ENCODE measurements at places on chromosomes 6 and 20.

DNA sequence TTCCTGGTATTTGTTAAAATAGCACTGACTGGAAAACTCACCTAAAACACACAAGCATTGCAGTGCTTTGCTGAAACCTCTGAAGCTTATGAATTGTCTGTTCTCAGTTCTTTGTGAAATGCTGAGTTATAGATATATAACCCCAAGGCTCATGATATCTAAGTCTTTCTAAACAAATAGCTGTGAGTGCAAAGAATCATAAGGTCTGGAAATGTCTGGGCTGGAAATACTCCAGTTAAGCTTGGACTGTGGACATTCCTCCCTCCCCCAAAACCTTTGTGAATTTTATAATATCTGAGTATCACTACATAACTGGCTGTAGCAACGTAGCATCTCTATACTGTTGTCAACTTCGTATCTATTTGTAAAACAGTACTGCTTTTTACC is 69.1 kb downstream of the CBLN4 start:
- no peak for DNase-seq

DNA sequence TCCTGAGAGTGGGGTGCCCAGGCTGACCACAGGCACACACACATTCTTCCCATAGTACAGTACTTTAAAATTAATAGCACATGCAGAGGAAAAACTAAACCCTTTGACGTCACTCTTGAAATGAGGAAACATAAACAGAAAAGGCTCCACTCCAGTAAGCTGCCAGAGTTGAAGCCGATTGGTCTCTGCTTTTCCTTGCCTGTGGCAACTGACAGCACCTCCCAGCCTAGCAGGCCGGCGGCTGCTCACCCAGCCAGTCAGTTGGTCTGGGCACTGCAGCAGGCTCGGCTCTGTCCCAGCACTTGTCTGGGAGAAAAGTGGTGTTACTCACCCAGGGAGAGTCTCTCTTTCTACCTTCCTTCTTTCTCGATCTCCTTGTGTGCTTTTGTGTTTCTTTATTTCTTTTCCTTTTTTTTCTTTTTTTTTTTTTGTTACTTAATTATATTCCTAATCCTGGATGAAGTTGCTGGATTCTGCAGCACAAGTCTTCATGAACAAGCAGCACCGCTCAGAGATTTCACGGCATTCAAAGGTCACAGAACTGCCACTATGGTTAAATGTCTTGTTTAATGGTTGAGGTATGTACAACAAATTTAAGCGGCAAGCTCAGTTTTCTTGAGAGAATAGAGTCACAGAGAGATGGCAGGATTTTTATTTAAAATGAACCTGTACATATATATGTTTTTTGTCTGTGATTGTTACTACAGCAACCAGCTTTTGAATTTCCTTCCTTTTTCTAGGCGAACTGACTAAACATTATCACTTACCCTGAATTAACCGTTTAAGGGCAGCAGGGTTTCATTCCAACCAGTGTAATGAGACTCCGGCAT is at the start of gene PDE7B:
Gene PDE7B, plus strand, starts transcription at position 260 of the 830 bp plus-strand sequence.
- peak; percentile 25 for DNase-seq

DNA sequence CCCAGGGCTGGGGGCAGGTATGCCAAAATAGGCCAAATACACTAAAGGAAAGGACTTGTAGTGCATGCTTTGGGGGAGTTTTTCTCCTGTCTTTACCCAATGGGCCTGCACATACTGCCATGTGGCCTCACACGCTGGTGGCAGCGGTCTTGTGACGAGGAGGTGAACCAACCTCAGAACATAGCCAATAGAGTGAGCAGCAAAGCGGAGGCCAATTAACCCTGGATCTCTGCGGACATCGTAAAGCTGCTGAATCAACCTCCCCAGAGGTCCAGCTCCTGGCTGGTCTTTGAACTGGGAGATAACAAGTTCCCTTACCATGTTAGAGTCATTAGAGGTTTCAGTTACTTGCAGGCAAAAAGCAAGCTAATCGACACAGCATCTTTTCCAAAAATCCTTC is 280.1 kb downstream of the PREX1 start:
- no peak for DNase-seq

- no peak for DNase-seq
These were observed 132.7 kb upstream of the EYA4 start for GRCh38 chr6:133108419-133108818.

DNA sequence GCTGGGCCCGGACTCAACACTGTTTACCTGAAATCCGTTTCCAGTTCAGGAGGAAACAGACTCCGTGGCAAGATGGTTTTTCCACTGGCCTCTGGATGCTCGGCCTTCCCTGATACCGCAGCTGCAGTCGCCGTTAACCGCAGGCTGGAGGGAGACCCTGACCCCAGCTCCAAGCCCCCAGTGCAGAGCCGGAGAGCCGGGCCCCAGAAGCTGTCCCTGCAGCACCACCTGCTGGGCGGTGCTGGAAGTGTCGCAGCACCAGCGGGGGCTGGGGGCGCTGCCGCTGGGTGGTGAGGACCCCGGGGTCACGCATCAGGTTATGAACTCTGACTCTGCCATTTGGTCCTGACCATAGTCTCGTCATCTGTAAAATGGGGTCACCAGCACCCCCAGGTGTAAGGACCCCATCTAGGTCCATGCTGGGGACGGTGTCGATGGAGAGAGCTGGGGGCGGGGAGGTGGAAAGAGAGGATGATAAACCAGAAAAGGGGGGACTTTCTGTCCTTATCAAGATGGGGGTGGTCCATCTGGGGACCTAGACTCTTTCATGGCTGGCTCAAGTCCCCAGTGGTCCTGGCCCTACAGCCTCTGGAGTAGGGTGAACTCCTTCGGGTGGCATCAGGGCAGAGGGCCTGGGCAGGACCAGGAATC is 20.8 kb upstream of the CHRNA4 start:
- peak; percentile 1 for DNase-seq

GRCh38 chr20:36754656-36755222 is 8.8 kb upstream of the NDRG3 start:
- peak; percentile 2 for DNase-seq

- DNase-seq: no peak
These were observed 3.1 kb upstream of the TAF8 start for GRCh38 chr6:42047213-42047590.

DNA sequence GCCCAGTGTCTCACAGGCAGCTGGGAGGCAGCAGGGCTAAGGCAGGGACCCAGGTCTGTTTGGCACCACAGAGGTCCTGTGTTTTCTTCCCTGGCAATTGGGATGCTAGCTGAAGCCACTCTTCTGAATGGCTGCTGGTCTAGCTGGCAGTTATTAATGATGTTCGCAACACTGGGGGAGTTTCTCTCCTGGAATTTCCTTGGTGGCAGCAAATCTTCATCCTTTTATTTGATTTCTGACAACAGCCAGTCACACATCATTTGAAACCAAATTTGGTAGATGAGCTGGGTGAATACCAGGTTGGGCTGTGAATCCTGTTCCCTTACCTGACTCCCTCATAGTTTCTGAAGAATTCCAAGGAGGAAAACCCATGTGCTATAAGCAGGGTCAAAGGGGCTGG is 40.8 kb upstream of the SLC4A11 start:
- no peak for DNase-seq

DNA sequence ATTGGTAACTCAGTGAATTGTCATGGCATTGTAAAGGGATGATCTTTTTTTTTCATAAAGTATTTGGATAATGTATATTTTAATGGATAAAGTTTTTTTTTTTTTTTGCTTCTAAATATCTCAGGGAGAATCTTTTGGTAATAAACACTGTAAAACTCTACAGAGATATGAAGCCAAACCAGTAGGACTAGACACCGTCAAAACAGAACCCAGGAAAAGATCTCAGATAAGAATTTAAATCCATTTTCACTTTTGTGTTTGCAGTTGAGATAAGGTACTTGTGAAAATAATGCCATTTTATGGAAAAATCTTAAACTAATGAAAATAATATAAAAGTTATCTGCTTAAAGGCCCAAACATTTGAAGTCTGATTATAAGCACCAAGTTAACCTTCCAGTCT is 27.0 kb downstream of the FAM83B start:
- no peak for DNase-seq

GRCh38 chr6:148967541-148967956 is 220.7 kb downstream of the UST start:
- DNase-seq: no peak

DNA sequence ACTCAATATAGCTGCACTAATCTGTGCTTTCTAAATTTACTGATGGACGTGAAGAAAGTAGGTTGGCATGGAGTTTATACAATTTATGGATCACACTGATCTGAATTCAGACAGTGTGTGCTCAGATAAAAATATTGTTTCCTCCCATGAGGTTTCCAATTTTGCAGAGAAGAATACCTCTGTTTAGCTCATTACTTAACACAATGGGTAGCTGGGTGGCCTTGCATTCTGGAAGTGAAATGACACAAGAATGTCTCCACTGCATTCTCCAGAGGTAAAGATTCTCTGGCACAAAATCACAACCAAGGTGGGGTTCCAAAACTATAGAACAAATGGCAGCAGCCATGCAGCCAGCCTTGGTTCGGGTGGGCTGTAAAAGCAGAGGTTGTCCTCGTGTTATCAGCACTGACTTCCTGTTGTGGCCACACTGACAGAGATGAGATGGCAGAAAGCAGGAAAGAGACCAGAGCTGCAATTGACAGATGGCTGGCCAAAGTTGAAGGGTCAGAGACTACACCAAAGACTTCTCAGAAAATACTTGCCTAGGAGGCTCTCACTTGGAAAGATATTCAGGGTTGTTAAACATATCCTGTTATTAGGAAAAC is 50.2 kb downstream of the HDAC2 start:
- no peak for DNase-seq

DNA sequence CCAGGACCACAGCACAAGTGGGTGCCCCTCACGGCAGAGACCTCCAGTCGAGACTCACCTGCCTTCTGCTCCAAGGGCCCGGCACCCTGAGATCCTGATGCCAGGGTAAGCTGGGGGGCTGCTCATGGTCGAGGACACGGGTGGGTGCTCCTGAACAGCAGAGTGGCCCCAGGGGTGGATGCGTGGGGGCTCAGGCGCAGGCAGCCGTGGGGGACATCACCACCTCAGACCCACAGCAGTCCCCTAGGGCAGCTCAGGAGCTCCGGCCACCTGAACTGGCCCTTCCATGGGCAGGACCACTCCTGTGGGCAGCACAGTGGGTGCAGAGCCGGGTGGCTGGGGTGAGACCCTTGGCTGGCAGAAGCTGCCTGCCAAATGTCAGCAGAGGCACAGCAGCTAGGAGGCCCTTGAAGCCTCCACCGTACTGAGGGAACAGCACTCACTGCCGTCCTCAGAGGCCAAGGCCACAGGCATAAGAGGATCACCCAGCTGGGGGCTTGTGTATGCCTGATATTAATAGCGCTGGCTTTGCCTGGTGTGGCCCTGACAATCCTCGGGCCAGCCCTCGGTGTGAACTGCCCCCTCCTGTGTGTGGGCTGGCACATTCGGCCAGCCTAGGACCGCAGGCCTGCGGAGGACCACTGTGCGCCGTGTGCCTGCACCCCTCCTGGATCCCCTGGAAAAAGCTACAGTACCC is 5.4 kb downstream of the UCKL1 start:
- DNase-seq: no peak

GRCh38 chr6:14665827-14666724 is 548.5 kb downstream of the CD83 start:
- peak; percentile 42 for DNase-seq

Measured in bone marrow (tissue), 2 donors.